Posterior vena cava (tissue), 2 donors: ENCODE measurements at places on chromosomes 13 and 19. TPM values are rescaled to one million over a fixed set of nuclear protein-coding genes. Genes with fewer than 3 reads are reported as not detected.

DNA sequence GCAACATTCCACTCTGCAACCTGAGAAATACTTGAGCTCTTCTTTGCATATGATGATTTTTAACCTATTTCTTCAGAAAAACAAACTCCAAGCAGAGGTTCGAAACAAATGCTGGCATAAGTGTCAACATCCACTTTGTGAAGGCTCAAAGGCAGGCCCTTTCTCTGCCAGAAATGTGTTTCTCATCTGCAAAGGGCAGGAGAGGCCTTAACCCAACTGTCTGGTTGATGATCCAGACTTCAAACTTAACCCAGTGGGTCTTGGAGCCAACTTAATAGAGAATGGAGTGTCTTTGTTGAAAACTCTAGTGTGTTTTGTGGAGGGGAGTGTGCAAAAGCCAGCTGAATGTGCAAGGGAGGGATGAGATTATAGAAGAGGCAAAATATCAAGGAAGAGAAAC is 28.3 kb upstream of the ZNF507 start:
- no peak for DNase-seq

- DNase-seq = peak; percentile 94
Observed at GRCh38 chr19:45404557-45405434, at the start of gene PPP1R13L. TSS of gene PPP1R13L (minus strand) at chr19:45405069. CDS start at chr19:45398318, 6,751 bp downstream.

GRCh38 chr13:100234524-100235136 is 145.7 kb downstream of the PCCA start:
- DNase-seq = no peak

GRCh38 chr13:98542568-98543377 is 34.1 kb downstream of the STK24 start:
- DNase-seq = no peak

DNA sequence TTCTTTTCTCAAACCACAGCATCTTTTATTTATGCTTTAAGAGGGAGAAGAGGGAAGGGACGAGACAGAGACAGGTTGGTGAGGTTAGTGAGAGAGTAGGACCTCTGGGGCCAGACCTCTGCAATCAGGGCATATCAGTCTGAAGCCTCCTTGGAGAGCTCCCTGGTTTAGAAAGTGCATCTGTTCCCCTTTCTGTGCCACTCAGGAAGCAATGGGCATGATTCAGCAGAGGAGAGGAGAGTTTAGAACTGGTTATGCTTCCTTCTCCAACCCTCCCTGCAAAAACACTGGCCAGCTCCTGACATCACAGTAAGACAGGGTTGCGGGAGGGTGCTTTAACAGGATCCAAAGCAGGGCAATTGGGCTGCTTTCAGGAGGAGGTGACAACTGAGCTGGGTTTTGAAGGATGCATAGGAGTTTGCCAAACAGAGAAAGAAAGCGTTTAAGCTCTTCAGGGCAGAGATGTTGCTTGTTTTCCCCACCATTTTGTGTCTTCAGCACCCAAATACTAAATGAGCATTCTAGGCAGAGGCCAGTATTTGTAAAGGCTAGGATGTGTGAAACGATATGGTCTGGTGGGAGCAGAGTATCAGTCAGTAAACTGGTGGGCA is 33.1 kb downstream of the CERS4 start:
- DNase-seq = no peak

DNA sequence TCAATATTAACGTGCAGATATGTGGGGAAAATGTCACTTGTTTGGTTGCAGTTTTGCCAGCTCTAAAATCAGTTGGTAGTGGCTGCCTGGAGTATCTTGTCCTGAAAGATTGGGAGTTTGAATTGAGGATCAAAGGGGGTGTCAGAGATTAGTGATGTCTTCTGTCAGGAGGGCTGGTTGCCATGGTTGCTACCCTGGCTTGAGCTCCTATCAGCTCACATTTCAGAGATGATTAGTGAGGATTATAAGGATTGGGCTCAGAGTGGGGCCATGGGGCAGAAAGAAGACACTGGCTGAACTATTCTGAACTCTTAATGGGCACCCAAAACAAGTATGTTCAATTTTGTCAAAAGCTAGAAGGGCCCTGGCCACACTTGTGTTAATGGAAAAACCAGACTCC is 95.5 kb upstream of the RNF113B start:
- DNase-seq = no peak

The FXYD1 gene
- 157 TPM for total RNA-seq

The TPRX2 gene
- total RNA-seq = not detected
